Central memory CD4-positive, alpha-beta T cell (primary cell): ENCODE measurements at places on chromosomes 13 and 19.
A peak's percentile ranks its signal among the peaks of the same experiment; 100 is the strongest.

- no peak for DNase-seq
These were observed 12.6 kb downstream of the KHSRP start for GRCh38 chr19:6412061-6412446.

GRCh38 chr13:33341861-33342452 is 56.4 kb upstream of the STARD13 start:
- no peak for DNase-seq

DNA sequence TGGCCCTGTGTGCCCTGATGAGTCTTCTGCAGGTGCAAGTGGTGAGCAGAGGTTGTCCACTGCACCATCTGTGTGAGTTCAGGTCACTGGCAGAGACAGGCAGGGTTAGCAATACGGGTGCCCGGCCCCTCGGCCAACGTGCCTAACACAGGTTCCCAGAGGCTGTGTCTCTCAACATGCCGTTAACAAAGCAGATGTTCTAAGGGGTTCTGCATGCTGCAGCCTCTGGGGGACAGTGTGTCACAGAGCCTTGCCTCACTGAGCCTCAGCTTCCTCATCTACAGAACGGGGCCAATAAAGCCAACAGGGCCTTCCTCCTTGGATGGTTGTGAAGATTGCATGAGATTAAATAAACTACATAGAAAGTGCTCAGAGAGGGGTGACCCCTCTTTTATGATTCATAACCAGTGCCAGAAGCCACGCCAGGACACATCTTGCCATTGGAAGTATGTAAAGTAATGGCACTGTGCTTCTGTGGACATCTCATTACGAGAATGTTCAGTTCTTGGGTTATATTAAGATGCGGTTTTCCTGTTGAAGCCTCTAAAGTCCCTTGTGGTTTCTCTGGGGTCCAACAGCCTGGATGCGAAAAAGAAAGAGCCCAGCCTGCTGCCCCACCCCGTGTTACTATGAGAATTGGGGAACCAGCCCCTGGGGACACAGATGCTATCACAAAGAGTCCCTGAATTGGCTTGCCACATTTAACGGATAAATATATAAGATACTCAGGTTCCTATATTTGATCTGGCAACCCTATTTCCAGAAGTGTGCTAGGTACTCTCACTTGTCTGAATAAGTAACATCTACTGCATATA is 11.2 kb upstream of the ARHGEF18 start:
- peak; percentile 17 for DNase-seq

DNA sequence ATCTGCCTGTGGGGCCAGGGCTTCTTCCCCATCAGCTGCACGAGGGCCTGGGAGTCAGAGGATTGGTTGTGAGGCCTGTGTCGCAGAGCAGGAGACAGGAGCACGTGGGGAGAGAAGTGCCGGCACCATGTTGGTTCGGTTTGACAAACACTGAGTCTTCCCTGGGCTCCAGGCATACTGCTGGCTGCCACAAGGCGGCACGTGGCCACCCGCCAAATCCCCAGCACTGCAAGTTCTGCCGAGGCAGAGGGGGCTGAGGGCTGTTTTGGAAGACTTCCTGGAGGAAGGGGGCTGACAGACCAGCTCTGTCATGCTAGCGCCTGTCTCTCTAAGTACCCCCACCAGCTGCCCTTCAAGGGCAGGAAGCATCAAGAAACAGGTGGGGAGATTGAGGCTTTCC is 9.5 kb downstream of the SHANK1 start:
- no peak for DNase-seq

DNA sequence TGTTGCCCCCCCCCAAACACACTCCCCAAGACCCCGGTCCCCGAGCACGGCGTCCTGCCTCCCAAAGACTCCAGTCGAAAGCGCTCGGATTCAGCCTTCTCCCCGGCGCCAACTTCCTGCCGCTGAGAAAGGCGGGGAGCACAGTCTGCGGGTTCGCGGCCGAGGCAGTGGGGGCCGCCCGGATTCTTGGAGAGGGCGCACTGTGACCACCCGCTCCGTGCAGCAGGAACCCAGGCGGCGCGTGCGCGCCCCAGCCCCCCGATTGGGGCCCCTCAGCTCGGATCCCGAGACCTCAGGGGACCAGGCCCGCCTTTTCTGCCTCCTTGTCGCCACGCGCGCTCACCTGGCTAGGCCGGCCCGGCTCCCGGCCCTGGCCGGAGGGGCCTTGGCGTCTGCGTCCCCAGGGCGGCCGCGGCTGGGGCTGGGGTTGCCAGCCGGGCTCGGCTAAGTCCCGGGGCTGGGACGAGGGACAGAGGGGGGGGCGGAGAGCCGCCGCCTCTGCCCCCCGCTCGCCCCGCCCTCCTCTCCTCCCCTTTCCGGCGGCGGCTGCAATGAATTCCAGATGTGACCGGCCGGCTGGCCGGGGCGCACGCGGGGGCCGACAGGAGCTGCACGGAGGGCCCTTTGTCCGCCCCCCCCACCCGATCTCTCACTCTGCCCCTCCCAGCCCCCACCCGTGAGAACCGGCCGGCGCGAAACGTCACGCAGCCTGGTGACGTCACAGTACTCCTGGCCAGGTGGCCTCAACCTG is at the start of gene S1PR2:
S1PR2 (minus strand) TSS at position 471 of the 751 bp plus-strand sequence. CDS start 6,426 bp downstream, outside the sequence.
- peak; percentile 69 for DNase-seq

GRCh38 chr13:23599083-23599925 is 29.1 kb downstream of the TNFRSF19 start:
- no peak for DNase-seq

DNA sequence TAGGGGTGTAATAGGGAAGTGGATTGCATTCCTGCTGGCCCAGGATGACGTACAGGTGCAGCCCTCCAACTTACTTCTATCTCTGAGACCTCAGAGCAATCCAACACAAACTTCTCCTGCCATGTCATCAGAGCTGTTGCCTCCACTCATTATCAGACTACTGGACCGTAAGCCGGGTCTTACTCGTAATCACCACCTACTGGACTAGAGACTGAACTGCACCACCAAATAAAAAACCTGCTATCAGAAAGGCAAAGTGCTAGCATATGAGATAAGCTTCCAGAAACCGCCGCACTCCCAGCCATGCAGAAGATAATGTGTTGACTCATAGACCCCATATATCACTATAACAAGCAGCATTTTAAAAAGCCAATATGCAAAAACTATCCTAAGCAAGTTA is 102.0 kb downstream of the SLITRK1 start:
- no peak for DNase-seq
